H4 (cell line): ENCODE measurements at places on chromosomes 7 and 10. TPM values are rescaled to one million over a fixed set of nuclear protein-coding genes. Genes with fewer than 3 reads are reported as not detected.
A peak's percentile ranks its signal among the peaks of the same experiment; 100 is the strongest.

DNA sequence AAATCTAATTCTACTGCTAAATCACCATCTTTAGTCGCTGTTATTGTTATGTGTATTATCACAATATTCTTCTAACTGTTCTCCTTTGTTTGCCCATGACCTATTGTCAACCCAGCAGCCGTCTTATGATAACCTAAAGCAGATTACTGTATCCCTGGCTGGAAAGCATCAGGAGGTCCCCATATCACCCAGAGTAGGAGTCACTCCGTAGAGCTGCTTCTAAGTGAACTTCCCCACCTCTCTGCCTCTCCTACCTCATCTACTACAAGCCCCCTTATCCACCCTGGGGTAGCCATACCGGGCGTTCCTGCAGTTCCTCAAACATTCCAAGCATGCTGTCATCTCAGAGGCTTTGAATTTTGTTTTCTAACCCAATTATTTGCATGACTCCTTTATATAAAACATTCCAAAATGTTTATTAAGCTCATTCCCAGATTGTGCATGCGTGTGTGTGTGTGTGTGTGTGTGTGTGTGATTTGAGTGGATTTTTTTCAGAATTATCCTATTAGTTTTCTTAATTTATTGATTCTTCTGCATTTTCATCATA is 39.7 kb downstream of the POU6F2 start:
- no peak for DNase-seq

DNA sequence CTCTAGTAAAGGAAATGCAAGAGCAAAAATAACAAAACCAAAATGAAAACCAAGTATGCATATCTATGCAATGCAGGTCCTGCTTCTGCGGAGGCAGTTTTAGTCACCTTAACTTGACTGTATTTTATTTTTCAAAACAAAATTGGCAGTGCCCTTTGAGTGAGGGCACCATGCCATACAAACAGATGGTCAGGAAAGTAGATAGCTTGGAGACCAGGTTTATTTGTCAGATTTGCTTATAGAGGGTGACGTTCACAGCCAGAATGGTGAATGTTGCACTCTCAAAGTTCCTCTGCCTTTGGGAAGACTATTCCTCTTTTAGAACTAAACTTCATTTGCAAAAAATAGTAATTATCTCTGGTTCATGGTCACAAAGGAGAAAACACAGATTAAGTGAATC is 801.9 kb downstream of the ANKRD7 start:
- no peak for DNase-seq

- peak; percentile 69 for DNase-seq
Measured at GRCh38 chr10:66176772-66177171, 749.1 kb upstream of the LRRTM3 start.

- DNase-seq, result no peak
Measured at GRCh38 chr7:91436655-91437054, 172.4 kb downstream of the FZD1 start.

GRCh38 chr7:29606830-29607229 is 43.2 kb downstream of the PRR15 start:
- no peak for DNase-seq

GRCh38 chr7:36884910-36885309 is 160.6 kb upstream of the AOAH start:
- no peak for DNase-seq

- DNase-seq, result peak; percentile 68
Measured at GRCh38 chr10:104330168-104331110, 7.8 kb downstream of the ITPRIP start.

- no peak for DNase-seq
Measured at GRCh38 chr7:159059629-159060028, 85.0 kb downstream of the VIPR2 start.

- no peak for DNase-seq
Measured at GRCh38 chr10:112990271-112990670, 40.2 kb downstream of the TCF7L2 start.

- no peak for DNase-seq
Measured at GRCh38 chr7:8353991-8354390, 79.4 kb upstream of the NXPH1 start.

DNA sequence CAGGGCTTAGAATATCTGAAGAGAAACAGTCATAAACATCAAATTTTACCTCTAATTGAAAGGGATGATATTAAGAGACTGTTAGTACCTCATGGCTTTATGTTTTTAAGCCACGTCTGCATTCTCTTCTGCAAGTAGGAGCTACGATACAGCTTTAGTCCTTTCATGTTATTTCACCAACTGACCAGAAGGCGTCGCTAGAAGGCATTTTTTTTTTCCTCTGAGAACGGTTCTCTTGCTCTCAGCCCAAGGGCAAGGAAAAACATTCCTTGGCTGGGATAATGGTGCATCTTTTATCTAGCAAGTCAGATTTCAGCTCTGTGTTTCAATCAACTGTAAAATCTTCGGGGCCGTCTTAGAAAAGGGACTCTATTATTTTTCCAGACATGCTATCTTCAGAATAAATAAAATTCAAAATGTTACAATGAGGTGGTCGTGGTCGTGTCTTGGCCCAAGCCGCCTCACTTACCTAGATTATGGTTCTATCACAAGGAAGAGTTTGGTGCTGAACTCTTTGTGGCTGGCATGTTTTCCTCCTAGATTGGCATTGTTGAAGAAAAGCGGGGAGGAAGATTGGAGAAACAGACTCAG is 41.6 kb upstream of the LYZL2 start:
- peak; percentile 42 for DNase-seq

DNA sequence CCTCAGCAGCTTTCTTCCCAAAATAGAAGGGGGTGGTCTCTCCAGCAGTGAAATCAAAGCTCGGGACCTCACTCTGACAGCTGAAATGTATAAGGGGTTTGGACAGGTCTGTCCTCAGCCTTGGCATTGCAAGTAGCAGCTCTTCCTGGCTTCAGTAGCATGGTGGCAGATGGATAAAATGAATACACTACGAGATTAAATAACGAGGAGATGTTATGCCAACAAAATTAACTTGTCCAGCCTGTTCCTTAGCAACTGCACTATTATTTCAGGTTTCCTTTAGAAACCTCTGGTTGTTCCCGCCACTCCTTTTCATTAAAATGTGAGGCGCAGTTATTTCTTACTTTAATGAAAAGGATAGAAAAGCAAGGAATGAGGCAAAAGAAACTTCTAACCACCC is 24.9 kb downstream of the PRLHR start:
- DNase-seq, result no peak

- DNase-seq, result no peak
Measured at GRCh38 chr7:129126314-129126713, 18.2 kb upstream of the TSPAN33 start.

DNA sequence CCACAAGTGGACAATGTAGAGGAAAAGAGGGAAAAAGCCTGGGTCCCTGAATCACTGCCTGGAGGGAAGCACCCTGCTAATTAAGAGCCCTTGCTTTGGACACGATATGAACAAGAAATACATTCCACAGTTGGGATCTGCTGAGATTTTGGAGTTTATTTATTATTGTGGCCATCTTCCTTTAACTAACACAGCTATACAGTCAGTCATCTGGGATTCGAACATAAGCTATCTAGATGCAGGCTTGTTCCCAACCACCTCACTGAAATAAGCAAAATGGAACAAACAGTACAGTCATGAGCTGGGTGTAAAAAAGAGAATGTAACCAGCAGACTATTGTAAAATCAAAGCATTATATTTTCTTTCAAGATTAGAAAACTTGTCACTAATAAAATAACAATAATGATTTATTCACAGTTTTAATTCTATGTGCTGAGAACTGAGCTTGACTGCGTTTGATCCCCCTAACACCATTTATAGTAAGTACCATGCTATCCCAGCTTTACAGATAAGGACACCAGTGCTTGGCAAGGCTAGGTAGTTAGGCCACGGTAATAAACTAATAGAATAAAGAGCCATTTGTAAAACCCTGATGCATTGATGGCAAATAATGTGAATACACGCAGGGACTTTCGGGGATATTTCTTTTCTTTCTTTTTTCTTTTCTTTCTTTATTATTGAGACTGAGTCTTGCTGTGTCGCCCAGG is 223.8 kb upstream of the KLF6 start:
- DNase-seq, result no peak

DNA sequence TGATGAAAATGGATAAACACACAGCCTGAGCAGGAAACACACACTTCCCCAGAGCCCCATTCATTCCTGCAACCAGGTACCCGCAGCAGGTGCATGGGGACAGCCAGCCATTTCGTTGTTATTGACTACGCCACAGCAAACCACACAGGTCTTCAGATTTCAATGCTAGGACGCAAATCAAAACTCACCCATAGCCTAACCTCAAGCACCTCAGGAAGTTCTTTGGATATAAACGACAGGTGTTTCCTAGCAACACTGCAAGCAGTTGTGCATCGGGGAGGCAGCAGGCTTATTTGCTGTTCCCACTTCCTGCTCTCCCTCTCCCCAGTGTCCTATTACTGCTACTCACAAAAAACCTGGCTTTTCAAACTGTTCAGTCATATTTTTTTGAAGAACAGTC is 176.5 kb upstream of the FRMD4A start:
- no peak for DNase-seq

GRCh38 chr10:13892001-13892491 is 305.3 kb downstream of the PRPF18 start:
- DNase-seq, result no peak

- DNase-seq, result no peak
Measured at GRCh38 chr10:6501931-6502330, 78.1 kb downstream of the PRKCQ start.

GRCh38 chr7:134343796-134344195 is 27.1 kb upstream of the SLC35B4 start:
- DNase-seq, result no peak

- no peak for DNase-seq
Measured at GRCh38 chr7:27419581-27420177, 177.1 kb downstream of the EVX1 start.

- peak; percentile 13 for DNase-seq
Measured at GRCh38 chr10:63268149-63268797, 135.1 kb downstream of the NRBF2 start.

DNA sequence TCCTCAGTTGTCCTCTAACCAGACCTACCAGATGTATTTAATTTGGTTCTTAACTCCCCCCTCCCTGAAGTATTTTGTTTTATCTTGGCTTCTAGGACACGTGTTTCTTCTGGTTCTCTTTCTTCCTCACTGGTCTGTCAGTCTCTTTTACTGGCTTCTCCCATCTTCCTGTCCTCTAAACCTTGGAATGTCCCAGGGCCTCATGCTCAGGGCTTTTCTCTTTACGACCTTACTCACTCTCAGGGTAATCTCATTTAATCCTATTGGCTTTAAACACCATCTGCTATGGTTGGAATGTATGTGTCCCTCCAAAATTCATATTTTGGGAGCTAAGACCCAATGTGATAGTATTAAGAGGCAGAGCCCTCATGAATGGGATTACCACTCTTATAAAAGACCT is 418.2 kb upstream of the PODXL start:
- DNase-seq, result no peak

- no peak for DNase-seq
Measured at GRCh38 chr7:41981046-41982040, 255.7 kb downstream of the GLI3 start.

- no peak for DNase-seq
Measured at GRCh38 chr10:84328418-84329195, at the start of gene CCSER2. CCSER2 (plus strand) TSS chr10:84328589; CDS start chr10:84371053, 42,464 bp downstream.

DNA sequence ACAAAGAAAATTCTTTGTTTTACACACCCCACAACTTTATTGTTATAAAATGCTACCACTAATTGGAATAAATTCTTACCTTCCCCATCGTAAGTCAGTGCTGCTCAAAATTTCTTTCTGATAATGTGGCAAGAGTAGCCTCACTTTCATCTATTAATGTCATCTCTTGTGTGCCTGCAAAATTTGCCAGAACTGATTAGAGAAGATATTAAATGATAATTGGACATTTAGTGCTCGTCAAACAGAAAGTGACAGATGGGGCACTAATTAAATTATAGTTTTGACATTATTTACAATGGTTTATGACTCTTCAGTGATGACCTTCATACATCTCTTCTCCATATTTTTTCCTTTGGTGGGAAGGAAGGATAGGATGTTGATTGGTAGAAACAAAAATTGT is 690.9 kb downstream of the NXPH1 start:
- no peak for DNase-seq

- DNase-seq, result peak; percentile 14
Measured at GRCh38 chr10:61487506-61487905, 34.3 kb upstream of the TMEM26 start.

DNA sequence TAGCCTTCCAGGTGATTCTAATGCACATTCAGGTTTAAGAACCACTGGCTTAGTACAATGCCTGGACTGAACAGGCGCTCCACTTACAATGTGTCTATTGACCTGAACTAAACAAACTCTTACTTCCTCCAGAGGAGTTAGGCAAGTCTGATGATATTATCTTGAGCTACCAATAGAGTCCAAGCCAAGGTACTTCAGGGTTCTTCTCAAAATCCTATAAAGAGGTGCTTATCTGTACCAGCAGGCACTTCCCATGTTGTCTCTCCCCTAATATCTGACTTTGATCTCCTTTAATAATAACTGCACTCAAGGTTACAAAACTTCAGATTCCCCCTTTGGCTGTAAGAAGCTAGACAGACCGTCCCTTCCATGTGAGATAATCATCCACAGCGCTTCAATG is 157.0 kb upstream of the SVIL start:
- no peak for DNase-seq

AGBL3 gene
- total RNA-seq, result 1.2 TPM in 1 of 2 replicates, not detected in the other

CDH23 gene
- 0.37 and 0.47 TPM in 2 replicates for total RNA-seq

GCK gene
- not detected in 2 replicates for total RNA-seq

TMEM176A gene
- not detected in 2 replicates for total RNA-seq

LIPM gene
- total RNA-seq, result not detected in 2 replicates

PRPS1L1 gene
- total RNA-seq, result not detected in 2 replicates

SPDYE2 gene
- not detected in 2 replicates for total RNA-seq

AOAH gene
- total RNA-seq, result 27.9 and 29.3 TPM in 2 replicates

CH25H gene
- total RNA-seq, result 0.12 TPM in 1 of 2 replicates, not detected in the other

C10orf105 gene
- not detected in 2 replicates for total RNA-seq

NME8 gene
- total RNA-seq, result not detected in 2 replicates

NPY4R2 gene
- 0.12 TPM in 1 of 2 replicates, not detected in the other for total RNA-seq

CYP3A5 gene
- total RNA-seq, result not detected in 2 replicates

GRK5 gene
- 9.9 and 10.1 TPM in 2 replicates for total RNA-seq
